ENCODE measurements at places on chromosomes 12 and 14. TPM values are rescaled to one million over a fixed set of nuclear protein-coding genes. Genes with fewer than 3 reads are reported as not detected.

- no peak for DNase-seq
Measured at GRCh38 chr14:51744372-51745130, 92.8 kb downstream of the FRMD6 start.

The INHBC gene
- total RNA-seq: not detected

The LRTM2 gene
- not detected for total RNA-seq

DNA sequence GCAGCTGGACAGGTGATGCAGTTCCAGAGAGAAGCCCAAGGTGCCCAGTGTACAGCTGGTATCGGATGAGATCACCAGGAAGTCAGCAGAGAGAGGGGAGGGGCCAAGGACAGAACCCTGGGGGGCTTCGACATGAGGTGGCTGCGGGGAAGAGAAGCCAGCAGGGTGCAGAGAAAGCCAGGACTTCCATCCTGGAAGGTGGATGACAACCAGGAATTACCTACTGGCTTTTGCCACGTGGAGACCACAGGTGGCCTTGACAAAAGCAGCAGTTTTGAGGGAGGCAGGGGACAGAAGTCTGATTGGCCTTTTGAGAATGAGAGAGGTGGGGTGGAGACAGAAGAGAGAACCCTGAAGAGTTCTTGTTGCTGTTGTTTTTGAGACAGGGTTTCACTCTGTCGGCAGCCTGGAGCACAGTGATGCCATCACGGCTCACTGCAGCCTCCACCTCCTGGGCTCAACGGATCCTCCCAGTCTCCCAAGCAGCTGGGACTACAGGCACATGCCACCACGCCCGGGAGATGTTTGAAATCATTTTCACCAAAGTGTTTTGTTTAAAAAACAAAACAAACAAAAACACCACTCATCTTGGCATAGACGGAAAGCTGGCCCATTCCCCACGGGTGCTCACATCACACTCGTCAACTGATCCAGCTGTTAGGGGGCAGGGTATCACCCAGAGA, 35.2 kb downstream of the CDC42BPB start:
- peak; percentile 53 for DNase-seq

DNA sequence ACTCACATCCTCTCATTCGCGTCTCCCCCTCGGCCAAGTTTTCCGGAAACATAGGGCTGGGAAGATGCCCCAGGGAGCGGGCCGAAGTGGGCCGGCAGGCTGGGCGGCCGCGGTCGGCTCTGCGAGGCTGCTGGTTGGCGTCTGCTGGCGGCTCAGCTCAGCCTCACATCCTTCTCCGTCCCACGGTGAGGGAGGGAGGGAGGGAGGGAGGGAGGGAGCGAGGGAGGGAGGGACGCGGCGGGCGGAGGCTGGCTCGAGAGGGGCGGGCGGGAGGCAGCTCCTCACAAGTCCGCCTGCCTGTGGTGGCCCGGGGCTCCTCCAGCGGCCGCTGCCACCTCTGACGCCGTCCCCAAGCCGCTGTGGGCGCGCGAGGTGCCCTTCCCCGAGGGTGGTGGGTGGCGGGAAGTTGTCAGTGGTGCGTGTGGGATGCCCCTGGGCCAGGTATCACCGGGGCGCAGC, 93.8 kb downstream of the RFLNA start:
- DNase-seq: peak; percentile 83

GRCh38 chr14:100670753-100671049, 56.0 kb upstream of the DLK1 start:
- no peak for DNase-seq

DNA sequence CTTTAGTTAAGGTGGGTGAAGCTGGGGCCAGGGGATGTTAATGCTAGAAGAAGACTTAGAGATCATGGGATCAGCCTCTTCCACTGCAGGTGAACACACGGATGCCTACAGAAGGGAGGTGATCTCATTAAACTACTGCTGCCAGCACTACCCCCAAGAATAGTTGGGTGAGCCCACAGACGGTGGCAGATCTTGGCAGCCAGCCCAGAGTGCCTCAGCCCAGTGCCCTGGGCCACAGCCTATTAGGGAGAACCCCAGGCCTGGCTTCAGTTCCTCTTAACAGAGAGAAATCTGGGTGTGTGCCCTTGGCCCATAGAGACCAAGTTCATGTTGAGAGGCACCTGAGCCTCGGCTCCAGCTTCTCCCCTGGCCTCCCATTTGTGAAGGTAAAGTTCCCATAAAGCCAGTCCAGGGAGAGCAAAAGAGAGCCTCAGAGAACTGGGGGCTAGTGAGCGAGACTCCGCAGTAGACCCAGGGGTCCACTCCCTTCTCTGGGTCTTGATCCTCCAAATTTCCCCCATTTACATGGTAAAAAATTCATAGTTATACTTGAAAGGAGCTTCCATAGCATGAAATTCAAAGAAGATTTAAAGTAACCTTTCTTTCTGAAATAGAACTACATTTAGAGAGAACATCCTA, 125.0 kb upstream of the CCND2 start:
- no peak for DNase-seq

GRCh38 chr12:57823908-57824640, 5.5 kb upstream of the AVIL start:
- DNase-seq: no peak

GRCh38 chr14:68794851-68795596, 2.2 kb upstream of the ZFP36L1 start:
- DNase-seq: peak; percentile 83

GRCh38 chr14:41423503-41423902, 183.2 kb upstream of the LRFN5 start:
- DNase-seq: no peak

DNA sequence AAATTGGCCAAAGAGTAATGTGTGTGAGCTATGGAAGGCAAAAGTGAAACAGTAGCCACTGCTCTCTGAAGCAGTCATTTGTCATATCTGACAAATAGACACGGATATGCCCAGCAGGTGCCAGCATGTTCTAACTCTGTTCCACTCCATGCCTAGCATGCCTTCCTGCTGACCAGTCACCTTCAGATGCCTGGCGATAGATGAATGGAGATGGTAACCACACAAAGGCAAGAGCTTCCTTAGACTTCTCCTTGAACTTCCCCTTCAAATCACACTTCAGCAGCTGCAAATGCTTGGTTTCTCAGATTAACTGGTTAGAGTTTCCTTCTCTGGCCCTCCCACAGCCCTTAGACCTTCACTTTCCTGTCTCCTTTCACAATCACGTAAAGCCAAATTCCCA, 429.9 kb downstream of the DAD1 start:
- DNase-seq: peak; percentile 53

DNA sequence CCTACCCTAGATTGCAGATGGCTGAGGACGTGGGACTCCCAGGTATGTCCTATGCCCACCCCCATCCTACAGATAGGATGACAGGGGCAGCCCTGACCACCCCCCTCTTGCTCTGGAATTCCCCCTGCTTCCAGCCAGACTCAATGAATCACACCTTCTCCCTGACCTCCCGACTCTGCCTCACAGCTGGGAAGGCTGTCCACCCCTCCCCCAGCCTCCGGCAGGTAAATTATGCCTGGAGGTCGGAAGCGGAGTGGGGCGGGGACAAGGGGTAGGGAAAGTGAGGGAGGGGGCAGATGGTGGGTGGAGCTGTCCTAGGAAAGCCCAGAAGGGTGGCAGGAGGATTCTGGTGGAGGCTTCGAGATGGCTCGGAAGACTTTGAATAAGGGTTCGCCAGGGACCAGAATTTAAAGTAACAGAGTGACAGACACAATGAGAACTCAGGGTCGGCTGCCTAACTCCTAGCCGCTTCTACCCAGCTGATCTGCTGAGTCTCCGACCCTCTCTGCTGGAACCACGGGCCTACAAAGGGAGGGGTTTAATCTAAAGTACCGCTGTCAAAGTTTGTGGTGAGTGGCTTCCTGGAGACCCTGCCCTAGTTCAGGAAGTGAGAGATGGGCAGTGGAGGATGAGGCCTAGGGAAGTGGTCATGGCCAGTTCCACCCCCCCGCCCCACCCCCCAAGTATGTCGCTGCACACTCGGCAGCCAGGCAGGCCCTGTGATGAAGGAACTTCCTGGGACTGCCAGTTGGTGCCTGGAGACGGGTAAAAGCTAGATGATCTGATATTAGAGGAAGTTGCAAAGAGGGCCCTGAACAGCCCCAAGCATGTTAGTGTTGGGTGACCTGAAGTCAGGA, 4.2 kb downstream of the PLEKHG3 start:
- DNase-seq: no peak

GRCh38 chr14:100708425-100709288, 18.0 kb upstream of the DLK1 start:
- DNase-seq: peak; percentile 11

DNA sequence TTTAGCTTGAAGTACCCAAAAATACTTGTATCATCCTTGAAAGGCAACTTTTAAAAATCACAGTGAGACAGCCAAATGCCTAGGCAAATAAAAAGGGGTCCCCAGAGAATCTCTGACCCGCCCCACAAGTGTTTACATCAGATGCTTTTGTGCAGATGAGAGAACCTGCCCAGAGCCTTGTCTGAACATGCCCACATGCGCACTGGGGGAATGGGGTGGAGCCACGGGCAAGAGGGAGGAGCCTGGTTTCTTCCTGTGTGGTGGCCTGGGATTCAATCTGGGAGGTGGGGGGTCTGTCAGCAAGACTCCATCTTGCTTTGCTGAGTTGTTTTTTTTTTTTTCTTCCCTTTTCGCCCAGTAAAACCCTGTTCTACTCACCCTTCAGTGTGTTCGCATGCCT, 381.7 kb upstream of the CCDC196 start:
- no peak for DNase-seq

DNA sequence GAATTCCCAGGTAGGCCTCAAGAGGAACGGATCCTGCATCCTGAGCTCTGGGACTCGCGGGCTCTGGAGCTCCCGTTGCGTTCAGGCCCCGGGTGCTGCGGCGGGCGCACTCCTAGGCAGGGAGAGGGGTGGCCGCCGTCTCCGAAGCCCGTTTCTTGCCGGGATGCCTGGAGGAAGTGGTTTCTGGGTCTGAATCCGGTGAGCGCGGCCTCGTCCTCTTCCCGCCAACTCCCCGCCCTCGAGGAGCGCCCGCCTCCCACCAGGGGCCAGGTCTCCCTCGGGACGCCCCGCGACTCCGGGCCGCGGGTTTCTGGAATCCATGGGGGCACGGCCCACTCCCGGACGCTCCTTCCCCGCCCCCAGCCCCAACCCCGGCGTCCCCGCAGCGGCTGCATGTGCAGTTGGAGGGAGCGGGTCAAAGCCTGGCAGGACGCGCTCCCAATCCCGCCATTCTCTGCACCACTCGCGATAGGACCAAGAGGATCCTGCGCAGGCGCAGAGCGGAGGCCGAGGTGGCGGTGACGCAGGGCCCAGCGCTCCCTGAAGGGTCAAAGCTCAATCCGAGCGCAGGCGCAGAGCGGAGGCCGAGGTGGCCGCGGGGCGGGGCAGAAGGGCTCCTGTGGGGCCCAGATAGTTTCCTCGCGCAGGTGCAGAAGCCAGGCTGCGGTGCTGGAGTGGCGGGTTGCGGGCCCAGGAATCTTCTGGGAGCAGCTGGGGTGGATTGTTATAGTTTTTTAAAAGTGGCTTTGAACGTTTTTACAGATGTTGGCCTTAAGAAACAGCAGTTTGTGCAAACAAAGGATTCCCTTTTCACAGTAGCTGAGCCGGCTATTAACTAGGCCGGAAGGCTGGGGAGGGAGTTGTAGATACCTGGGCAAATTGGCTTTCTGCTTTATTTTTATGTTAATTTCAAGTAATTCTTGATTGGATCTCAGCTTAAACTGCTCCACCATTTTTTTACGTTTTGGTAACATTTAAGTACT, 796.4 kb downstream of the AACS start:
- no peak for DNase-seq

GRCh38 chr14:36423430-36423829, 96.6 kb downstream of the NKX2-1 start:
- DNase-seq: no peak

- peak; percentile 79 for DNase-seq
Measured at GRCh38 chr14:24143511-24143910, 2.1 kb upstream of the EMC9 start.

The HCAR2 gene
- not detected for total RNA-seq

Data from LHCN-M2 (cell line).